Posterior vena cava (tissue), 2 donors: ENCODE measurements at places on chromosomes 7 and 10. TPM values are rescaled to one million over a fixed set of nuclear protein-coding genes. Genes with fewer than 3 reads are reported as not detected.

IDI2 gene
- not detected for total RNA-seq

PTF1A gene
- not detected for total RNA-seq

- no peak for DNase-seq
Measured at GRCh38 chr10:26367771-26368170, 70.4 kb upstream of the APBB1IP start.

DNA sequence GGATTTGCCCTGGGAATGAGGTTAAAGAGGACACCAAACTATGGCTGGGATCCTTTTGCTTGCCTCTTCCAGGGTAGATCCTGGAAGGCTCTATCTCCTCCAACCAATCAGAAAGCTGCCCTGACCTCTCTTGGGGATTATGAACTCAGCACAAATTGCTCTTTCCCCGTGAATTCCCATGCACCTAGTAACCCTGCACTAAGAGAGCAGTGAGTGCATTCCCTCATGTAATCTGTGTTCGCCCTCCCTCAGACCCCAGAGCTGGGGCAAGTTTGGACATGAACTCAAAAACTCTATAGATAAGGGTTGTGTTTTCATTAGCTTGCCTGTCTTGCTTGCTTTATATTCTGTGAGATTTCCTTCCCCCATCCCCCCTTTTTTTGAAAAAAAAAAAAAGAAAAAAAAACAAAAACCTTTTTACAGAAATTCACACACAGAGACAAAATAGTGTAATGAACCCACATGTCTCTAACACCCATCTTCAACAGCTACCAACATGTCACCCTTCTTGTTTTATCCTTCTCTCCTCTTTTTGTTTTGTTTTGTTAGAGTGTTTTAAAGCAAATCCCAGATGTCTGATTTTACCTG is 225.5 kb upstream of the TCF7L2 start:
- DNase-seq = no peak

- DNase-seq = no peak
Measured at GRCh38 chr7:7979558-7979957, 11.0 kb downstream of the GLCCI1 start.

- DNase-seq = no peak
Measured at GRCh38 chr7:48168159-48168558, 3.1 kb upstream of the ABCA13 start.

- no peak for DNase-seq
Measured at GRCh38 chr10:120318862-120319261, 138.2 kb upstream of the PLPP4 start.
